ENCODE measurements at places on chromosomes 6 and 20.

DNA sequence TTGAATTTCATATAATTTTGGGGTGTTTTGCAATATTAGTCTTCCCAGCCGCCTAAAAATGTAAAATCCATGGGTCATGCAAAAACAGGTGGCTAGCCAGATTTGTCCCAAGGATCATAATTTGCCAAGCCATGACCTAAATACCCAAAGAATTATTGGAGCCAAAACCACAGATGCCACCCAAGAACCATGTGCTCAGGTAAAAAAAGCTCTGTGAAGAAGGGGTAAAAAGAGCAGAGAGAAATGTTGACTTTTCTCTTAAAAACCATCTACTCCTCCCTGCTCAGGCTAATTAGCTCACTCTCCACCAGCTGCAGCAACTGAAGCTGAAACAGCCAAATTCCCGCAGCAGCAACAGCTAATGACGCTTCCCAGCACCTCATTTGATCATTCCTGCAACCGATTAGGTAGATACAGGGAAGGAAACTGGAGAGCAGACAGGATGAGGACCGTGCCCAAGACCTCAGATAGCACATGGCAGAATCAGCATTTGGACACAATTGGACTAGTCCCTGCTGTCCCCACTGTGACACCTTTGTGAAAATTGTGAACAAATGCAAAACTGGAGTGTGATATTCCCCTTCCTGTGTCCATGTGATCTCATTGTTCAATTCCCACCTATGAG, 107.9 kb upstream of the NXT1 start:
- DNase-seq, result no peak

DNA sequence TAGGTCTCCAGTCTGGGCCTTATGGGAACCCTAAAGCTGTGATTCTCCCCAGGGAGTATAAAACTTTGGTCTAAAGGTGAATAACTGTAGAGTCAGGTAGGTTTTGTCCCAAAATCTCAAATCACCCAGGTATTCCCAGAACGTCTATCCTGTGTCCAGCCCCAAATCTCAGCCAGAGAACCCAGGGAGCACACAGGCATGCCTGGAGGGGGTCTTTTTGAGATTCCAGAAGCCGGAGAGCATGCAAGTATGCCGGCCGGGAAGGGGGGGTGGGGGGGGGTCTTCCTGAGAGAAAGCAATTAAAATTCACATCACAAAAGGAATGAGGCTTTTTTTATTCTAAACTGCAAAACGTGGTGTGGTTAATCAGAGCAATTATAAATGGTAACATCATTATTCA, 210.0 kb downstream of the PTPRT start:
- no peak for DNase-seq

DNA sequence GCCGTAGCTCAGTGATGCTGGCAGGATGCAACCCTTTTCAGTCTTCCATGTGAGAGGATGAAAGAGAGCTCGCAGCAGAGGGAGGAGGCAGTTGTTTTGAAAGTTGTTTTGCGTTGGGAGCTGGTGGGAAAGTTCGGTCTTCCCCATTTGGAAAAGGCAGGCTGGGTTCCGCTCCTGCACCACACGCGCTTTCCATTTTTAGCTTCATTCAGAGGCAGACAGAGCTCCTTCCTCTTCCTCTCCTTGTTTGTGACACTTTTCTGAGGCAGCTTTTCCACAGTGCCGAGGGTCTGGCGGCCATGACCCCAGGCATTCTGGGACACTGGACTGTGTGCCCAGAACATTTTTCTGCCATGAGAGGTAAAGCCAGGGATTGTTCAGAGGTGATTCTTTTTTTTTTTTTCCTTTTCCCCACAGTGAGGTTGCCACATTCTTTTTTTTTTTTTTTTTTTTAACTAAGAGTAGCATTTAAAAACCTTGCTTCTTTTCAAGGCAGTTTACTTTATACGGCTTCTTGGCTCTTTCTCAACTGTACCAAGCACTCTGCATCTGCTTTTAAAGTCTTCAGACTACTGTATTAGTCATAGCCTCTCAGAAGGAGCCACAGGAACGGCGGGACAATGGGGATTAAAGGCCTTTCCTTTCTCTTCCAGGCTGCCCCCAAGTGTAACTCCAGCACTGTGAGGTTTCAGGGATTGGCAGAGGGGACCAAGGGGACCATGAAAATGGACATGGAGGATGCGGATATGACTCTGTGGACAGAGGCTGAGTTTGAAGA, 1.6 kb downstream of the PRDM1 start:
- peak; percentile 46 for DNase-seq

DNA sequence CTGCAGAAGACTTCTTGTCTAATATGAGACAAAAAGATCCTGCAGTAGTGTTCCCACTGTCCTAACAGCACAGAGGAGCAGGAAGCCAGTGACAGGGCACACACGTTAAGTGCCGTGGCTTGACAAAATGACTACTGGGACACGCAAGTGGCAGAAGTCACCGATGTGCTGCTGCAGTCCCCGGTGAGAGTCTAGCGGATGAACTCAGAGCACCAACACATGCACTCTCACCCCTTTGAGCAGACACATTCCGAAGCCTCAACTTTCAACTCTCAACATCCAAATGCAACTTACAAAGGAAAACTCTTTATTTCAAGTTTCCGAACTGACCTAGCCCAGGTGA, 898 bp downstream of the LAMA4 start:
- peak; percentile 35 for DNase-seq

DNA sequence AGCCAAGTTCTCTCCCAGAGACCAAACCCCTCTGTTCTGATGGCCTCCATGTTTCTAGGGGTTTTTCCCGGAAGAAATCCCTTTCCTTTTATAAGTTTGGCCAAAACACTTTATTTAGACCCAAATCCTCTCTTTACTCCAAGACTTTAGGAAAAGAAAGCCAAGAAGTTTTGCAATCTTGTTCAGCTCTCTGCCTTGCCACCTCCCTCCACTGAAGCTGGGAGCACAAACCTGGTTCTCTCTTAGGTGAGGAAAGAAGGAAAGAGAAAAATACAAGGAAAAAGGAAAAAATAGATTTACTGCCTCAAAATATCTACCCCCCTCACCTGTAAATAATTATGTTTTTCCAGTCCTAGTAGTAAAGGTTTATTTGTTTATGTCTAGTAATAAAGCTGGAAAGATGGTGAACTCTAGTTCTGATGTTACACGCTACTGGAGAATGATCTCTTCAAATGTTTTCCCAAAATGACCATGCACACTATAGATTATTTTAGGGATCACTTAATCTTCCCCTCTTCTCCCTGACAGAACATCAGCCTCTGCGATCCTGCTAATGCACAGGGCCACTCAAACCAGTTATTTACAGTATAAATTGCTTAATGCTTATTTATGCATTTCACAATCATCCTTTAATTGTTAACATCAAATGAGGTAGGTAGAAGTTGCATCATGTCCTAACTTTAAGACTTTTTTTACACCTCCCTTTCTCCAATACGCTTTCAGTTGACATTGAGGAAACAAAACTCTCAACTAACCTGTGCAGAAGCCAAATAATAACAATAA, 10.9 kb upstream of the ARG1 start:
- no peak for DNase-seq

GRCh38 chr6:2952557-2953095, 18.7 kb downstream of the SERPINB6 start:
- DNase-seq, result peak; percentile 86

GRCh38 chr6:140817176-140817575, 1315.5 kb upstream of the GJE1 start:
- DNase-seq, result no peak

DNA sequence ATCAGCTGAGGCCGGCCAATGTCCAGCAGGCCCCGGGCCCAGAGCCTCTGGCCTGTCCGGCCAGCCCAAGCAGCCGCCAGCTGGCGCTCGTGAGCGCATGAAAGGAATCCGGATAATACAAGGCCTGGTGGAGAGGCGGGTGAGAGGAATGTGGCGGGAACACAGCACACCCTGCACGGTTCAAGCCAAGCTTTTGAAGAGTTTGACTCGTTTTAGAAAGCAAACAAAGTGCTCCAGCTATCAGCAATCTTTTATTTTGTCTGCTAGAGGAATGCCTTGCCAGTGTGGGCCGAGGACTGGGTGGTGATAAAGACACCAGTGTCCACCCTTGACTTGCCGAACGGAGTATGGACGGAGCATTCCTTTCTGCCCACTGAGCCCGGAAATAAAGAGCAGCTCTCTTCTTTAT, 9.3 kb upstream of the NEDD9 start:
- DNase-seq, result no peak

GRCh38 chr6:24929242-24929641, 6.5 kb downstream of the RIPOR2 start:
- DNase-seq, result no peak

DNA sequence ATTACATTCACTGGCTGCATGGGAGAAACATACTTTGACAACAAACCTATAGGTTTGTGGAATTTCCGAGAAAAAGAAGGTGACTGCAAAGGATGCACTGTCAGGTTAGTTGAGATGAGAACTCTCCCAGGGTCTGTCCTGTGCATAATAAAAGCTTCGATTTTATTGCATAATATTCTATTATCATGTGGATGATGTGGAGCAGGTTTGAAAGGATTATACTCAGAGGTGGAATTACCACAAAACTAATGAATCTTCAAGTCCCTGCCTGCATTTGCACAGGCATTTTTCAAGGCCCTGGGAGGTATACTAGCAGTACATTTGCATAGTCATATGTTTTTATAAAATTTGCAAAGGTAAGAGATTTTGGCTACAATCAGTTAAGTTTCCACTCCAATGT, 249.8 kb downstream of the ARHGAP18 start:
- no peak for DNase-seq

DNA sequence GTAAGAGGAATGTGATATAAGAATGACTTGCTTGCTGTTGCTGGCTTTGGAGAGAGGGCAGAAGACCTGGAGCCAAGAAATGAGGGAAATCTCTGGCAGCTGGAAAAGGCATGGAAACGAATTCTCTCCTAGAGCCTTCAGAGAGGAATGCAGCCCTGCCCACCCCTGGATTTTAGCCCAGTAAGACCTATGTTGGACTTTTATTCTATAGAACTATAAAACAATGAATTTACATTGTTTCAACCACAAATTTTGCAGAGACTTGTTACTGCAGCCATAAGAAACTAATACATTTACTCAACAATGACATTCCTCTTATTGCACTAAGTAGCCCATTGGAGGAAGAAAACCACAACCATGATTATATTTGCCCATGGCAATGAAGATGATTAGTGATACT, 39.5 kb upstream of the PREP start:
- DNase-seq, result no peak
